Activated CD4-positive, alpha-beta T cell treated with anti-CD3 and anti-CD28 coated beads, Interleukin-2, amount 10 ng/mL, durations not matched to agents 24 days and 14 days (primary cell): ENCODE measurements at places on chromosomes 2 and 18. TPM values are rescaled to one million over a fixed set of nuclear protein-coding genes. Genes with fewer than 3 reads are reported as not detected.
A peak's percentile ranks its signal among the peaks of the same experiment; 100 is the strongest.

DNA sequence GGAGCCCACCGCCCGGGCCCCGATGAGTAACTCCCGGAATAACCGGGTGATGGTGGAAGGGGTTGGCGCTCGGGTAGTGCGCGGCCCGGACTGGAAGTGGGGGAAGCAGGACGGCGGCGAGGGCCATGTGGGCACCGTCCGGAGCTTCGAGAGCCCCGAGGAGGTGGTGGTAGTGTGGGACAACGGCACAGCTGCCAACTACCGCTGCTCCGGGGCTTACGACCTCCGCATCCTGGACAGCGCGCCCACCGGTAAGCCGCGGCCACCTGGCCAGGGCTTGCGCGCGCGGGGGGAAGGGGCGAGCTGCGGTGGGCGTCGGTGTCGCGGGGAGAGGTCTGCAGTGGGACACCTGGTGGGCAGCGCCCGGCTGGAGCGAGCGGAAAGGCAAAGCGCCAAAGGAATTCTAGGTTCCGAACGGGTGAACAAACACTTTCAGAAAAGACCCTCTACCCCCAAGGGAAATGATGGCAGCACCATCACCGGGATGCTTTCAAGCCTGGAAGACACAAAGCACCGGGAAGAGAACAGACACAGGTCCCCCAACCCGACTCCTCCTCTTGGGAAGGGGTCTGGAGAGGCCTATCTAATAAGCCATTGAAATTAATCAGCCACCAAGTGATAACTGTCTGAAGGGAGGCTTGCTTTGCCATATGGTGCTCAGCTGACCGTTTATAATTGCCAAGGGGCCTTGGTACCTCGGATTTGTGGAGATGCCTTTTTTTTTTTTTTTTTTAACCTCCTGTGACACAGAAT is 1.1 kb downstream of the MIB1 start:
- DNase-seq: no peak

Gene CFAP53
- 0.38 and 0.63 TPM in 2 replicates for total RNA-seq

DNA sequence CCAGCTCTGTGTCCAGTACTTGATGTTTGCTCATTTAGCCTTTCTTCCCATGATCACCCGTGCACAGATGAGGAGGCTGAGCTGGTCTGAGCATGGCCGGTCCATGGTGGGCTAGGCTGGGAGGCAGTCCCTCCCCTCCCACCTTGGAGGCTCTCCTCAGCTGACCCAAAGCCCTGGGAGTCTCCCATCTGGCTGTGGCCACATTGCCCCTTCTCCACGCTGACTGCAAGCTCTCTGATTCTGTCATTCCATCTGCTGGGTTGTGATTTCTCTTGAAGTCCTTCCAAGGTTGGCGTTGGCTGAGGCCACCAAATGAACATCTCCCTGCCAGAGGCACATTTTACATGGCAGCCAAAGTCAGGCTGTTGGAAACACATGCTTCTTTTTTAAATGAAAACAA is 44.0 kb downstream of the ACKR3 start:
- no peak for DNase-seq

Gene MAL
- 166 and 167 TPM in 2 replicates for total RNA-seq

- no peak for DNase-seq
Observed at GRCh38 chr2:126343136-126343535, 312.8 kb upstream of the GYPC start.

Gene AAMP
- 85.3 and 89.0 TPM in 2 replicates for total RNA-seq

DNA sequence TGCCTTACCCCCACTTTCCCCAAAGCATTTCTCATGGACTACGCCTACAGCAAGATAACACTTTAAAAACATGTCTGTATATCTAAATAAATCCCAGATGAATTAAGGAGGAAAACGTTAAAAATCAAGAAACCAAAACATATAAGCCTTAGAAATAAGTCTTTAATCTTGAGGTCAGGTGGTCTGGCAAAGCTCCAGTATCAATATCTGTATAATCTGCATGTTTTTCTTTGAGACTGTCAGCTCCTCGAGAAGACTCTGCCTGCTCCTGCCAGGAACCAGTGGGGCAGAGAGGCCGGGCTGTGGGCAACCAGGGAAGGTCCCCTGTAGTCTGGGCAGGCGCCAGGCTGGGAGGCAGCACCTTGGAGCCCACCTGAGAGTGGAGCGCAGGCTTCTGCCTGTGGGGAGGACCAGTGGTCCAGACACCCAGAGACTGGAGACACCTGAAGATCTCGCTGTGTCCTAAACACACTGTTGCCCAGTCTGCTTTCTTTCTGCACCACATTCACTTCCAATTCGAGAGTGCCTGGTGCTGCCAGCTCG is 291.0 kb upstream of the SOX11 start:
- DNase-seq: no peak

Gene SLC4A3
- 0.12 TPM in 1 of 2 replicates, not detected in the other for total RNA-seq

- no peak for DNase-seq
Observed at GRCh38 chr2:7945026-7945425, 736.8 kb upstream of the ID2 start.

DNA sequence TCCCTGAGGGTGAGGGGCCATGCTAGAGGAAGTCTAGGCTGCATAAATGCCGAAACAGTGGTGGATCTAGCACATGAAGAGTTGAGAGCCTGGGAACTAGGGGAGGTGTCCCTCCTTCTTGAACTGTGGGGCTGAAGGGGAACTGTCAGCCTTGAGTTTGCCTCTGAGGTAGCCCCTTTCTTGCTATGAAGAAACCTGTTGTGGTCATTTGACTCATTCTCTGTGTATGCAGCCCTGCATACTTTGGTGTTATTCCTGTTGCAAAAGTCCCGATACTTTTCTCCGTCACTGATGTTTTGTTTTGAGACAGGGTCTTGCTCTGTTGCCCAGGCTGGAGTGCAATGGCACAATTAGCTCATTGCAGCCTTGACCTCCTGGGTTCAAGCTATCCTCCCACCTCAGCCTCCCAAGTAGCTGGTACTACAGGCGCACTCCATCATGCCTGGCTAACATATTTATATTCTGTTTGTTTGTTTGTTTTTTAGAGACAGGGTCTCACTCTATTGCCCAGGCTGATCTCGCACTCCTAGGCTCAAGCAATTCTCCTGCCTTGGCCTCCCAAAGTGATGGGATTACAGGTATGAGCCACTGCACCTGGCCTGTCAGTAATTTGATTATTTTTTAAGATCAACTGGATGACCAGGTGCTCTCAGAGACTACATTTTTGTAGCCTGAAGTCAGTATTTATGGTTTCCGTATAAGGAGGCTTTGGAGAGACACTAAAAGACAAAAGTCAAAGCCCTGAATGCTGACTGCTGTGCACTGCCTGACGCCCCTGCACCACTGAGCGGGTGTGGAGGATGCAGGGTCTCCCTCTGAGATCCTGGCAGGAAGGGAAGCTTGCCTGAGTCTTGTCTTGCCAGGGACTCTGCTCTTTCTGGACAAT is 126.0 kb upstream of the MSH6 start:
- no peak for DNase-seq

Gene OTOF
- total RNA-seq: 6.8 and 7.2 TPM in 2 replicates

GRCh38 chr18:9557250-9557943 is 57.0 kb downstream of the PPP4R1 start:
- no peak for DNase-seq

DNA sequence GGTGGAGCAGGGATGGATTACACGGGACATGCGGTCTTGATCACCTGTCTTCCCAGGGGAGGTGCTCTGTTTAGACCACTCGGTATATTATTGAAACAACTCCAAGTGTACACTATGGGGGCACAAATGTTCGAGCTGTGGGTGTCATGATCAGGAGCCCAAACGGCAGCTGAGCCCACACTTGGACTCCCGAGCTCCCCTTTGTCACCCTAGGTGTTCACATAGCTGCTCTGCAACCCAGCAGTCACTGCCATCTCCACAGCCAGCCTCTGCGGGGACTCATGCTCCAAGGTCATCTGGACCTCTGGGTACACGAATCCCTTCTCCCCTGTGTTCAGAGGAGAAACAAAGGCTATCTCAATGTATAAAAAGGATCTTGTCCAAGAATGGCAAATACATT is 46.0 kb downstream of the CAPN13 start:
- DNase-seq: no peak

GRCh38 chr2:8159211-8159965 is 522.5 kb upstream of the ID2 start:
- DNase-seq: no peak

DNA sequence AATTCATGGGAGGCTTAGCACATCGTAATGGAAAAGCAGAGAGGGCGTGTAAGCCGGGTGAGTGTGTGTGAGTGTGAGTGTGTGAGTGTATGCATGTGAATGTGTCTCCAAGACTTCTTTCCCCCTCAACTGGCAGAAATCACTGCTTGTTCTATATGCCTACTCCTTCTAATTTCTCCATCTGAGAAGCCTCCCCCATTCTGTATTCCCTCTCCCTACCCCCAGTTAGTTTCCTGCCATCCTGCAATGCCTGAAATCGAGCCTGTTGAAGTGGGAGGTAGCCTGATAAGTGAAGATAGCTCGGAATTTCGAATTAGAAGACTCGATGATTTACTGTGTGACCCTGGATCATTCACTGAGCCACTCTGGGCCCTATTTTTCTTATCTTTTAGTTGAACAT is 30.0 kb upstream of the YWHAQ start:
- DNase-seq: no peak

GRCh38 chr2:218662827-218663226 is 3.3 kb downstream of the BCS1L start:
- DNase-seq: no peak

Gene UGT1A5
- total RNA-seq: not detected in 2 replicates

DNA sequence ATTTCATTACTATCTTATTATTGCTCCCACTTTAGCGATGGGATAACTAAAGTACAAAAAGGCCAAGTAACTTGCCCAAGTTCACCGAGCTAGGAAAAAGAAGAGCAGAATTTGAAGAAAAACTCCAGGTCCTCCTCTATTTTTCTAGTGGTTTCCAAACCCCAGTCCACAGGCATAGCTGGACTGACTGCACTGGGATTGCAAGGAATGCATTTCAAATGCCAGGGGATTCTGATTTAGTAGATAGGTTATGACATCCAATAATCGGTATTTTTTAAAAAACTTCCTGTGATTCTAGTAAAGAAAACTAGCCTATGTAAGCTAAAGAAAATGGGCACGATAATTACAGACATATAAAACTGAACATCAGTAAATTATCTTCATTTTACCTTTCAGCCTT is 62.7 kb upstream of the GALNT5 start:
- no peak for DNase-seq

Gene FSHR
- total RNA-seq: not detected in 2 replicates

Gene DES
- total RNA-seq: not detected in 2 replicates

DNA sequence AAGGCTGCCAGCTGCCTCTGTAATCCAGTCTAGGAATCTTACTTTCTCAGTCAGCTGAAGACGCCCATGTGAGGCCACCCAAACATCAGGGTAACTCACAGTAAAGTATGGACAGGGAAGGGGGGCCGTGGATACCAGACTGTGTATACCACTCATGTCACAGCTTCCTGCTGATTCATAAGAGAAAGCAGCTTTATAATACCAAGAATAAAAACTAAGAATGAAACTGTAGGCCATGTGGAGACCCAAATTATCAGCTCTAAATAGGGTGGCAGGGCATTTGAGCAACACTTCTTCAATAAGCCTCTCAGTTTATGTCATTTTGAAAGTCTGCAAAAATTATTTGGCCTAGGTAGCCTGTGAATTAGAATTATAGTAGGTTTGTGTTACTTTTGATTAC is 115.0 kb upstream of the CDCA7 start:
- DNase-seq: peak; percentile 65

GRCh38 chr2:146189541-146189940 is 1655.3 kb upstream of the ACVR2A start:
- DNase-seq: no peak

Gene SERPINB11
- total RNA-seq: not detected in 2 replicates

- DNase-seq: no peak
Observed at GRCh38 chr18:48009116-48009745, 78.8 kb upstream of the SMAD2 start.

DNA sequence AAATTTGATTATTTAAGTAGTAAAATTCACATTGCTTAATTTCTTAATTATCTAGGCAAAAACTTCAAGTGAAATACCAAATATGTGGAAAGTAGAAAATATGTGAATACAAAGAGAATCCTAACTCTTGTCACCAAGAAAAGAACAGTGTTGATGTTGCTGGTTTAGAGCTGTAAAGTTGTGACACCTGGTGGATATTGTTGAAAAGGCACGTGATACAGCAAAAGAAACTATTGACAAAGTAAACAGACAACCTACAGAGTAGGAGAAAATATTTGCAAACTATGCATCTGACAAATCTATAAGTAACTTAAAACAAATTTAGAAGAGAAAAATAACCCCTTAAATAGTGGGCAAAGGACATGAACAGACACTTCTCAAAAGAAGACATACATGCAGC is 25.6 kb upstream of the ZC3H15 start:
- DNase-seq: no peak

GRCh38 chr2:16014041-16014787 is 73.9 kb downstream of the MYCN start:
- DNase-seq: no peak

DNA sequence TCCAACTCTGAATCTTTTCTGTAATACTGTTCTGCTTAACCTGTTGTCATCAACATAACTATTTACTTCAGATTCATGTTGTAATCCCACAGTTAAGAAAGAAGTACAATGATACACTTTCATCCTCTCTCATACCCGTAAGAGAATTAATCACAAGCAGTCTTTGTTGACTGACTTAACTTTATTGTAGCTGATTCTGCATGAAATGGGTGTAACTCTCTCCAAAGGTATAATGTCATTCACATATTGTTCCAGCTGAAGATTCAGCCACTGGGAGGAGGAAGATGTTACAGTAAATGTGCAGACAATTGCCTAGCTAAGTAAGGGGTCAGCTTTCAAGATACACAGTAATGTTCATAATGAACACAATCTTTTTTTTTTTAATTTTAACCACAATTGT is 13.5 kb upstream of the DSG2 start:
- DNase-seq: no peak

GRCh38 chr2:107197594-107198294 is 311.8 kb upstream of the ST6GAL2 start:
- no peak for DNase-seq

GRCh38 chr2:202861987-202862386 is 9.6 kb downstream of the ICA1L start:
- no peak for DNase-seq

Gene EFEMP1
- total RNA-seq: not detected in 2 replicates

Gene SERPINB7
- total RNA-seq: not detected in 2 replicates

Gene GKN2
- total RNA-seq: not detected in 2 replicates

DNA sequence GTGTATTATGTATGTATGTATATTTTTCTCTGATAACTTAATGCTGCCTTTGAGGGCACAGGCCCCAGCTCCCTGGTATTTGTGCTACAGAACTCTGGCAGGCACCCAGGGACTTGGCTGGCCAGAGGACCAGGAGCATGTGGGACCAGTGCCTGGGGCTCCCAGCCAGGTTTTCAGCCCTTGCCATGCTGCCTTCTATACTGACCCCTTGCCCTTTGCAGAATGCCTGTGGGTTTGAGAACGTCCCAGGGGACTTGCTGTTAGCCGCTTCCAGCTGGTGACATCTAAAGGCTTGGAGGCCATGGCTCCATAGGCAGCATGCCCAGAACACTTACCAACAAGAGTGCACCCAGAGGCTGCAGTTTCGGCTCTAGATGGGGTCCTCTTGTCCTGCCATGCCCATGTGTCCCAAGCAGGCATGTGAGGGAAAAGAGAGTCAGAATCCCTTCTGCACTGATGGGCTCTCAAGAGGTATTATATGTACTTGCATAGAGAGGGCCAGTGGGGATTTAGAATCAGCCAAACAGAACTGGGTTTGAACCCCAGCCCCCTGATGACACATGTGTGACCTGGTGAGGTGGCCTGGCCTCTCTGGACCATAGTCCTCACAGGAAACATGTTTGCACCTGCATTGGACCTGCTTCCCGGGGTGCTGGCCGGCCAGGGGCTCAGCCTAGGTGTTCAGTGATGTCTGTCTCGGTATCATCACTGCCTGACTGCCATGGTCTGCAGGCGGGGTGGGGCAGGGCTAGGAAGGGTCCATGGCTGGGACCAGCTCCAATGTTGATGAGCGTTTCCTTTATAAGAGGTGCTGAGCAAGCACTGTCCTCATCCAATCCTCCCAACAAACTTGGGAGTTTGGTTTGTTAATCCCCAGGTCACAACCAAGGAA is 119.2 kb upstream of the FHL2 start:
- DNase-seq: peak; percentile 39
